ENCODE measurements at places on chromosomes 16 and 17.

DNA sequence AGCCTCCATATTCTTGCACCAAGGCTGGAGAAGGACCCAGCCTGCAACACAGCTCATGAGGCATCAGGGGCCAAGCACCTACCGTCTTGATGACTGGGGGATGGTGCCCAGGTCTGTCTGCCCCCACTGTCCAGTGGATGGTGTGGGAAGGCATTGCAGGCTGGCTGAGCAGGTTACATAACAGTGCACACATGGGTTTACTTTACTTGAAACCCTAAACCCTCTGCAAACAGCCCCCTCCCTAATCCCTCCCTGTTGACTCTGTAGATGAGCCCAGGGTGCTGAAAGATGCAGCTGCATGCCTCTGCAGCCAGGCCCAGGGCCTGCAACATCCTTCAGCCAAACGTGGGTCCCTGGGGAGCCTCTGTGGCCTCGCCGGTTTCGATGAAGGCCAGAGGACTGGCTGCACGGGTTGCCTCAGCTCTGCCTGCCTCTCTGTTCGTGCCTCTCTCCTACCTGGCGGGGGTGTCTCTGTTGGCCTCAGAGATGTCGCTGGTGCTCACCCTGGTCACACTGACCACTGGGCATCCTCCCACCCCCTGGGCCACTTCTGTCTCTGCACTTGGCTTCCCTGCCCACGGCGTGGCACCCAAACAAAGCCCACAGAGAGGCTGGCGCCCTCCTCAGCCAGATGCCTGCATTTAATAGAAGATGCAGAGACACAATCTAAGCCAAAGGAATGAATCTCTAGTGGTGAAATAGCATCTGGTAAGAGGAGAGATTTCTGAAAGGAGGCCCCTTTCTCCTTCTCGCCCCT is 95.1 kb downstream of the METRNL start:
- no peak for DNase-seq

DNA sequence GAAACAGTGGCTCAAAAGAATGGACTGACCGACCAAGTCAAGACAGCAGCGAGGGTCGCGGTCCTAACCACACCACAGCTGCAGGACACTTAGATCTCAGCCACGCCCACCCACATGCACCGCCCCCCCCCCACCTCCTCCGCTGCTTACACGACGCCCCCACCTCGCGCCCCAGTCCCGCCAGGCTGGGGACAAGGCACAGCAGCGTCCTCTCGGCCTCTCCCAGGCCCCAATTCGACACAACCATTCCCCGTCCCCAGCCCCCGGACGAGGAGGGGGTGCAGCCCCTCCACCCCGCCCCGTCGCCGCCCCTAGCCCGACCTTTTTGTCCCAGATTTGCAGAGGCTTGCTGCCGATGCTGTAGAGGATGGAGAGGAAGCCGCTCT is 477 bp downstream of the CFAP20 start:
- no peak for DNase-seq

DNA sequence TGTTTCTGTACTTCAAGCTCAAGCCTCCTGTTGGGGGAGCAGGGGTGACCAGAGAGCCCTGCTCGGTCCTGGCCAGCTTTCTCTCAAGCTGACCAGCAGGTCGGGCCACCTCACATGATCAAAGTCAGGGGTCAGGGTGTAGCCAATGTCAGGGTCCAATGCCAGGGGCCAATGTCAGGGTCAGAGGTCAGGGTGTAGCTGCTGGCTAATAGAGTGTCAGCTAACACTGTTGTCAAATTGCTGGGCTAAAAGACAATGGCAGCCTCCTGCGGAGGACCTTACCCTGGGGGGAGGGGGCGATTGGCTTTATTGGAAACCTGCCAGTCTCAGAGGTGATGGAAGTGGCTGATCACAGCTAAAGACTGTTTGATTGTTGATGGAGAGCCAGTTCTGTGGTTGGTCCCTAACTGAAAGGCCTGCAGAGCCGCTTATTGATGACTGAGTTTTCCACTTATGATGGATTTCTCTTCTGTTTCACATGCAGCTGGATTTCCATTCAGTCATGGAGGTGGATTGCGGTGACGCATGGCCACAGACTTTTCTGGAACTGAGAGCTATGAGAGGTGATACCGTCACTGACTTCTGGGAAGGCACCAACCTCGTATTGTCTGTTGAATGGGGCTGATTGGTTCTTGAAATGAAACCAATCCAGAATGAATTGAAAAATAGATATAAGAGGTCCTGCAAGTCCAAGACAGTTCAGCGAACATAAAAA is 97.4 kb upstream of the ZFHX3 start:
- DNase-seq, result no peak

- no peak for DNase-seq
Observed at GRCh38 chr16:89581045-89581695, 5.6 kb downstream of the CPNE7 start.

DNA sequence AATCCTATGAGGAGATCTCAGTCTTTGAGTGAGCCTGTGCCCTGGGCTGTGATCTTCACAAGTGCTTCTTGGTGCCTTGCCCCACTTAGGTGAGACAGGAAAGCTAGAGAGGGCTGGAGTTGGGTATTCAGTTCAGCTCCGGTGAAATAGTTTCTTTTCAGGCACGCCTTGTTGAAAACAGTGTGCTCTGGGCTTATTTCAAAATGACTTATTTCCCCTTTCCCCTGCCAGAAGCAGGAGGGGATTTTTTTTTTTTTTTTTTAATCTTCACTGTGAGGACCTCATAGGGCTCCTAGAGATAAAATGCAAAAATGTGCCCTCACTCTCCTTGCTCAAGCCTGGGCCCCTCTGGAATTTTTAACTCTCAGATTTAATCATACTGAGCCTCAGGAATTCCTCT is 27.2 kb downstream of the MOSMO start:
- DNase-seq, result no peak
